ENCODE measurements at places on chromosomes 4 and X.

DNA sequence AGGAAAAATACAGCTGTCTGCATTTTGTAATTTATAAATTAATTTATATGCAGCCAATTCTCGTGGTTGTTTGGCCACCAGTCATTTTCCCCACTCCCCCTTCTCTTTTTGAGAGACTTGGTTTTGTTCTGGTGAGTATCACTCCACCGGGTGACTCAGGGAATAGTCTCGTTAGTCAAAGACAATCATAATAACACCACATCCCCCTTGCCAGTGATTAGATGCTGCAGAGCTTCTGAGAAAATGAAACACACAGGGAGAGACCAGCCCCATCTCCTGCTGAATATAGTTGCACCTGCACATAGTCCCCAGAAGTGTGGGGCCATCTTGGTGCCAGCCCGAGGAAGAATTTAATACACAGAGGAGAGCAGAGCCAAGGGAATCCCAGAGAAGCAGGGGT is 8.0 kb upstream of the FNIP2 start:
- DNase-seq, result no peak

DNA sequence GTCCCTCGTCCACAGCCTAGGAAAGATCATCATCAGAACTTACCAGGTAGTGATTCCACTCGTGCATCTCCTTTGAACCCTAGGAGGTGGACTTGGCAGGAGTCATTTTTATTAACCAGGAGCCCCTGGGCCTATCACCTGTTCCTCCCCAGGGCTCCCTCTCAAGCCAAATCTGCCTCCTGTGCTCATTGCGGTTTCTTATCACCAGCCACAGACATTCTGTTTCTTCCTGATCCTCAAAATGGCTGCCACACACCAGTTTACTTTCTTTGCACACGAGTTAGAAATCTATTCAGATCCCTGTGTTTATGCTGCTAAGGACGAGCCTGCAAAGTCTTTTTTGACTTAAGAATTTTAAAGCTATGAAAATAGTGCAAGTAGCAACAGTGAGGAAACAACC is 354.5 kb upstream of the BOD1L1 start:
- no peak for DNase-seq

DNA sequence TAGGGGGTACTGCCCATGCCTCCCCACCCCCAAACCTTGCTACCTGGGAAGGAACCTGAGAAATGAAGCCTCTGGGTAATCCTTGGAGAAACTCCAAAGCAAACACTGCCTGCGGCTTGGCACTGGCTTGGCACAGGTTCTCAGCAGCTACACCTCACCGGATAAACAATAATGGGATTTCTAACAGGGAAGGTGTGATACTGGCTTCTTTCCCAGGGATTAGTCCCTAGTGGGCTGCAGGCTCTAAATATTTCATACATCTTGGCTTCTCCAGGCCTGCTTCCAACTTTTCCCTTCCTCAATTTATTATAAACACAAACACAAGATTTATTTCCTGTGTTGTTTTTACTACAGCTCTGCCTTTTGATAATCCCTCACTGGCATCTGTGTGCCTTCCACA is 12.5 kb downstream of the SEC24D start:
- DNase-seq, result no peak

GRCh38 chr4:107818301-107818910 is 6.3 kb upstream of the SGMS2 start:
- no peak for DNase-seq

GRCh38 chr4:173834151-173834550 is 304.1 kb upstream of the HAND2 start:
- no peak for DNase-seq

DNA sequence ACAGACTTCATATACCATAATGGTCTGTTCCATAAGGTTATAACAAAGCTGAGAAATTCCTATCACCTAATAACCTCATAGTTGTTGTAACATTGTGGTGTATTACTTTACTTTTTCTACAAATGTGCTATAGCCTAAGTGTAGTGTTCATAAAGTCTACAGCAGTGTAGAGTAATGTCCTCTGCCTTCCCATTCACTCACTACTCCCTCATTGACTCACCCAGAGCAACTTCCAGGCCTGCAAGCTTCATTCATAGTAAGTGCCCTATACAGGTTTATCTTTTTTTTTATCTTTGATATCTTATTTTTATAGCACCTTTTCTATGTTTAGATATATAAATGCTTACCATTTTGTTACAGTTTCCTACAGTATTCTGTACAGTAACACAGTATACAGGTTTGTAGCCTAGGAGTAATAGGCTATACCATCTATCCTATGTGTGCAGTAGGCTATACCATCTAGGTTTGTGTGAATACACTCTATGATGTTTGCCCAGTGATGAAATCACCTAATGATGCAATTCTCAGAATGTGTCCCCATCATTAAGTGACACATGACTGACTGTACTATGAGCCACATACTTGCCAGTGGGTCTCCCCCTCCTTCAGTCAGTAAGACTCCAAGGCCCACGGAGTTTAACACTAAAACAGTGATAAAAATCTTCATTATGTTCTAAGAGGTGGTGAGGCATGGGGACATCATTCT is 299.9 kb downstream of the UNC5C start:
- DNase-seq, result no peak

DNA sequence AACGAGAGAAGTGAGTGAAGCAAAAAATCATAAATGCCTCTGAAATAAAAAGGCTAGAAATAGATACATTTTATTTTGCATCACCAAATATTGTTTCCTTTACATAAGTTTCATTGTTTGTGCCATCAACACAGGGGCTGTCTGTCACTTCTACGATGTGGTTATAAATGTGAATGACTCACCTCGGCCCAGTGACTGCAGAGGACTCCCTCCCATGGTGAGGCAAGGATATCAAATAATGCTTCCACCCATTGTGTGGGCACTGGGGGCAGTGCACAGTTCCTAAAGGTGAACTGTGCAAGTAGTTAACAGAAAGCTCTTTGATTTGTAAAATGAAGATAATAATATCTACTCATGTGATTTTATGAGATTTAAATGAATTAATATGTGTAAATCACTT is 230.3 kb upstream of the NEIL3 start:
- DNase-seq, result no peak

GRCh38 chr4:151325111-151325948 is at the start of gene SH3D19:
TSS of gene SH3D19 (minus strand) at chr4:151325605. CDS start at chr4:151325352, 253 bp downstream.
- DNase-seq, result no peak

DNA sequence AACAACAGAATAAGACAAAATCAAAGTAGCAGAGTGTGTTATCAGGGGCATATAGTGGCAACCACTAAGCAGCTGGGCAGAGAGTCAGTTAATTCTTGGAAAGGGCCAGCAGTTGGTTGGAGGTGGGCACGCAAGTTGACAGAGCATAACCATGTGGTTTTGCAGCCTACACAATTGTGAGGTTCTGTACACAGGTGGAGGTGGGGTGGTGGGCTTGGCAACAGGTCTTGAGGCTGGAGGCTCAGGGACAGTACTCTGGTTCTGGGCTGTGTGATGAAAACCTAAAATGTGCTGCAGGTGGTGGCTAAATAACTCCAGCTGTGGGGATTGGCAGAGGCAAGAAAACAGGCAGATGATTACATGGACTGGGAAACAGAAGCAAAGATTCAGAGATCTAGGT is 1112.7 kb downstream of the PDHA2 start:
- DNase-seq, result no peak

DNA sequence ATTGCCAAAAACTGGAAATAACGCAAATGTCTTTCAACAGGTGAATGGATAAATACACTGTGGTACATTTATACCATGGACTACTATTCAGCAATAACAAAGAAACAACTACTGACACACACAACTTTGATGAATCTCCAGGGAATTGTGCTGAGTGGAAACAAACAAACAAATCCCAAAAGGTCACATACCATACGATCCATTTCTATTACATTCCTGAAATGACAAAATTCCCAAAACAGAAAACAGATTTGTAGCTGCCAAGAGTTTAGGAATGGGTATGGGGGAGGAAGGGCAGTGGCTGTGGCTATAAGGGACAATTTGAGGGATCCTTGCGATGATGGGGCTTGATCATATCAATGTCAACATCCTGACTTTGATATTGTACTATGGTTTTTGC is 2.5 kb downstream of the ZNF182 start:
- DNase-seq, result no peak

GRCh38 chrX:128698573-128699181 is 646.5 kb upstream of the ACTRT1 start:
- DNase-seq, result no peak

- DNase-seq, result no peak
These were observed 1467.4 kb downstream of the C4orf33 start for GRCh38 chr4:130563185-130563888.

DNA sequence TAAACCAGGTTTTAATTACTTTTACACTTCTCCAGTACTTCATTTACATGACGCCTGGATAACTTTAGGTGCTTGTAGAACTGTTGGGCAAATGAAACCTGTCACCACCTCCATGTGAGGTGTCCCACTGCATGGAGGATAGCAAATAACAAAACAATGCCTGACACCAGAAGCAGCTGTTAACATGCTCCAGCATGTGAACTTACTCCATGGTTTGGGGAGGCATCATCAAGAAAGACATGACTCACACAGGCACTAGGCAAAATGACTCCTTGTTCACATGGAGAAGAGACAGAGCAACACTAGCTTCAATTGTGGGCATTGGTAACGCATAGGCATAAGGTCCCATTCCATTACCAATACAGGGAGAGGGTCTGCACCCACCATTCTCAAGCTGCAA is 198.1 kb upstream of the F9 start:
- no peak for DNase-seq

- DNase-seq, result peak; percentile 37
These were observed 553 bp downstream of the SEPTIN6 start for GRCh38 chrX:119692191-119693039.

GRCh38 chrX:44876086-44876485 is 3.1 kb downstream of the KDM6A start:
- DNase-seq, result no peak

DNA sequence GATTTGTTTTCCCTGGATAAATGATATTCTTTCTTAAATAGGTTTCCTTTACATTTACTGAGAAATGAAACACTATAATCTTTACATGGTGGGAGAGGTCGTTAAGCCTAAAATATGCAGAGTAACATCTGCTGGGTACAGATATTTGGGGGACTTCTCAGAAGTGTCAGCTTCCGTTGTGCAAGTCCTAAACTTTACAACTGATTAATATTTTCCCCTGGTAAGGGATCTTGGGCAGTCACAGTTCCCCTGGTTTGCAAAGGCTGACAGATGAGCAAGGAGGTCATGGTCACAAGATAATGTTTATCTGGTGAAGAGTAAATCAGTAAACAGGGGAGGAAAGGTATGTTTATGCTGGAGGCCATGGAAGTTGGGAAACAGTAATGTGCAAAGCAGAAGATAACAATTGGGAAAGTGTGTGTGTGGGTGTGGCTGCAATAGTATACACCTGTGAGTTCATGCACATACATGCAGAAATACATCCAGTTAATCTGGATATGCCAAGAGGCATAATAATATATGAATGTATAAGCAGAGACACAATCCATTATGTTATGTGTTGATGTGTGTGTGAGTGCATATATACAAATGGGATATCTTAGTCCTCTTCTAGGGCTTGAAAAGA is 508.2 kb upstream of the FAM241A start:
- DNase-seq, result no peak

DNA sequence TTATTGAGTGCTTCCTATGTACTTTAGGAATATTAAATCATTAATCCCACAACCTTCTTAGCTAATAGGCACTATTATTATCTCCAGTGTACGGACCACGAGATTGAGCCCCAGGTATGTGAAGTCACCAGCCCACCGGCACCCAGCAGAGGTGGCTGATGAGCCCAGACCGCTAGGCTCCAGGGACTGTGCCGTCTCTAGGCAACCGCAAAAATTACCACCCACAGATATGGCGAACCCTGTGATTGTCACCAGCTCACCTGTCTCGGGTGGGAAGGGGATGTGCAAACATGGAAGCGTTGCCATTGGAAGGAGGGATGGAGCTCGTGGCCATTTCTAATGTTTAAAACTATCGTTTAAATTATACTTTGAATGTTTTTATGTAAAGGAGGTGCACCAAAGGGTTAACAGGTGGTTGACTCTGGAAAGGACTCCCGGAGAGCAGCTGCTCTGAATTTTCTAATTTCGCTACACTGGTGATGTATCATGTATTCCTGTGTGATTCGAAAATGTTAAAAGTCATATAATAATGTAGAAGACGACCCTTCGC is 21.0 kb upstream of the JAKMIP1 start:
- no peak for DNase-seq

GRCh38 chr4:6206771-6207290 is 6.5 kb upstream of the JAKMIP1 start:
- no peak for DNase-seq

GRCh38 chrX:25016938-25017598 is 1.3 kb upstream of the ARX start:
- no peak for DNase-seq
